ENCODE measurements at places on chromosomes 12 and 14.
A peak's percentile ranks its signal among the peaks of the same experiment; 100 is the strongest.

DNA sequence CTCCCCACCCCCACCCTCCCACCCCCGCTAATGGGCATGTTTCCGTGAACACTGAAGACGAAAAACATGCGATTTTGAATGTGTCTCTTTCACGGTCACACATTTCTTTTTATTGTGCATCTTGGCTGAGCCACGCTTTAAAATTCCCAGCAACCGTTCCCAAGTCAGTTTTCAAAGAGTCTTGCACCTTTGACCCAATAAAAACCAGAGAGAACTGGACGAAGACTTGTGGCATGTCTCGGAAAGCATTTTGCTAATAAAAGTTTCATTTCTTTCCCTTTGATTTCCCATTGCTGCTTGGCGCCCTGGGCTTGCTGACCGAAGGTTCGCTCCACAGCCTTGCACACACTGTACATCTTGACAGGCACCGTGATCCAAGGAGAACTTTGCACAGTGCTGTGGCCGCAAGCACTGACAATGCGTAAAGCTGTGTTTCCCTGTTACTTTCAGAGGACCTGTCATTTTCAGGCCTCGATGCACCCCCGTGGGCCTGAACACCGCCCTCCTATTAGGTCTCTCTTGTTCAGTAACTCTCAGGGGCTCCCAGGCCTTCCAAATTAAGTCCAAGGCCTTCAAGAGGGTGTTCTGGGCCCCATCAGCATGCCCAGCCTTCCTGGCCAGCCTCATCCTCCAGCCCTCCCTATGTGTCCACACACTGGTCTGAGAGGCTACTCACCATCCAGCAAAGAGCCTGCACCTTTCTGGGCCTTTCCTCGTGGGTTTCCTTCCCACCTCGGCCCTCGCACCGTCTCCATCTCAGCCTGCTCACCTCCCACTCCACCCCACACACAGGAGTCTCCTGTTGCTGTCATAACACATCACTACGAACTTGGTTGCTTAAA is 63.4 kb upstream of the DIO3 start:
- no peak for DNase-seq

- DNase-seq = no peak
Observed at GRCh38 chr14:103748534-103748857, 32.9 kb downstream of the ZFYVE21 start.

- no peak for DNase-seq
Observed at GRCh38 chr12:66032739-66033138, 97.8 kb downstream of the LLPH start.

DNA sequence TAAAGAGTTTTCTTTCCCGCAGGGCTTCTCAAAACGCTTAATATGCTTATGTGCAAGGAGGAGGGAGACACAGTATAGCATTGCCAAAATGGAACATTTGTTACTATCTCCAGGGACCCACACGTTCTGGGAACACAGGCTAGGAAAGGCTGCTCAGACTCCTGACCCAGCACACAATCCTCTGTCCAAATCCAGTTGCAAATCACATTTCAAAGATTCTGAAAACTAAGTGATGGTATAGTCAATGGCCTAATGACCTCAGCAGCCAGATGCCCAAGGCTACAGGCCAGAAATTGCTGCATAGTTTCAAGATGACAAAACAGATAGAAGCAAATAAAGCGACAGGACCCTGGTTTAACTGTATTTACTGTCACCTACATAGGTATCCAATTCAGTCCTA is 97.0 kb upstream of the GRIP1 start:
- no peak for DNase-seq

GRCh38 chr14:94342334-94342934 is 19.3 kb upstream of the SERPINA6 start:
- peak; percentile 99 for DNase-seq

GRCh38 chr14:73728717-73729330 is 14.6 kb upstream of the PNMA1 start:
- DNase-seq = peak; percentile 84

- DNase-seq = no peak
Observed at GRCh38 chr14:105888151-105888550, 361.8 kb downstream of the TMEM121 start.

- DNase-seq = no peak
Observed at GRCh38 chr12:93705237-93705636, 28.1 kb downstream of the CRADD start.

- DNase-seq = no peak
Observed at GRCh38 chr12:103928682-103929045, 1.5 kb upstream of the HSP90B1 start.

DNA sequence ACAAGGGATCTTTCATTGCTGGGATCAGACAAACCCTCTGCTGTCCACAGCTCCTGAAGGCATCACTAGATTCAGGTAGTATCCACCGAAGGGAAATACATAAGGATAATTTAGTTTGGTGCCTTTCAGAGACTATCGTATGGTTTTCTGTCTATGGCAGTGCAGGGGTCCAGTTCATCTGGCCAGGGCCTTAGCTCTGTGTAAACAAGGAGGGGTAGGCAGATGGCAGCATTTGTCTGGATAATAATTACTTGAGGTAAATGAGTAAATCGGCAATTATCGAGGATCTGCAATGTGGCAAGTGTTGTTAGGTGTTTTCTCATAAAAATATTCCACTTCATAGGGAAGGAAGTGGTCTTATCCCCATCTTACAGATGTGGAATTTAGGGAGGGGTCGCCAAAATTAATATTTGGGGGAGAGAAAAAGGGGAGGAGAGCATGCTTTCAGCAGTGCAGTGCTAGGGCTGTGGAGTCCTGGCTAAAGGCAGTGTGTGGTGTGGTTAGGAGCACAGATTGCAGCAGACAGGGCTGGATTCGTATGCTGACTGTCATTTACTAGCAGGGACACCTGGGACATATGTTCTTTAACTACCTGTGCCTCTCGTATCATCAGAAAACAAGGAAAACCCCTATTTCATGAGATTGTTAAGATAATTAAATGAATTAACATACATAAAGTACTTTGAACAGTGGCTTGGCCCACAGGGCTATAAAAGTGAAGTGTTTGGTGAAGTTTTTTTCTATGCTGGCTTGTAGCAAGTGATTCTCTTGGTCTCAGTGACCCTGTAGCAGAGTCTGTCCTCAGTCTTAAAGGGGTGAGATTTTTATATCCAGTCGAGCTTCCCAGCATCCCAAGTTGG is 27.1 kb downstream of the RASSF8 start:
- DNase-seq = no peak

DNA sequence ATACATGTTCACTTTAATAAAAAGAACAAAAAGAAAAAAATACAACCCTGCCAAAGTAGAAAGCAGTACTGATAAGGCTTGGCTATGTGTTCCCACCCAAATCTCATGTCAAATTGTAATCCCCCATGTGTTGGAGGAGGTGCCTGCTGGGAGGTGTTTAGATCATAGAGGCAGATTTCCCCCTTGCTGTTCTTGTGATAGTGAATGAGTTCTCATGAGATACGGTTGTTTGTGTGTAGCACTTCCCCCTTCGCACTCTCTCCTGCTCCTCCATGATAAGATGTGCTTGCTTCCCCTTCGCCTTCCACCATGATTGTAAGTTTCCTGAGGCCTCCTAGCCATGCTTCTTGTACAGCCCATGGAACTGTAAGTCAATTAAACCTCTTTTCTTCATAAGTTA is 59.9 kb downstream of the USP15 start:
- DNase-seq = no peak

GRCh38 chr14:20982646-20983369 is 7.0 kb upstream of the METTL17 start:
- DNase-seq = no peak

GRCh38 chr12:127912035-127912665 is 354.8 kb upstream of the TMEM132C start:
- no peak for DNase-seq

DNA sequence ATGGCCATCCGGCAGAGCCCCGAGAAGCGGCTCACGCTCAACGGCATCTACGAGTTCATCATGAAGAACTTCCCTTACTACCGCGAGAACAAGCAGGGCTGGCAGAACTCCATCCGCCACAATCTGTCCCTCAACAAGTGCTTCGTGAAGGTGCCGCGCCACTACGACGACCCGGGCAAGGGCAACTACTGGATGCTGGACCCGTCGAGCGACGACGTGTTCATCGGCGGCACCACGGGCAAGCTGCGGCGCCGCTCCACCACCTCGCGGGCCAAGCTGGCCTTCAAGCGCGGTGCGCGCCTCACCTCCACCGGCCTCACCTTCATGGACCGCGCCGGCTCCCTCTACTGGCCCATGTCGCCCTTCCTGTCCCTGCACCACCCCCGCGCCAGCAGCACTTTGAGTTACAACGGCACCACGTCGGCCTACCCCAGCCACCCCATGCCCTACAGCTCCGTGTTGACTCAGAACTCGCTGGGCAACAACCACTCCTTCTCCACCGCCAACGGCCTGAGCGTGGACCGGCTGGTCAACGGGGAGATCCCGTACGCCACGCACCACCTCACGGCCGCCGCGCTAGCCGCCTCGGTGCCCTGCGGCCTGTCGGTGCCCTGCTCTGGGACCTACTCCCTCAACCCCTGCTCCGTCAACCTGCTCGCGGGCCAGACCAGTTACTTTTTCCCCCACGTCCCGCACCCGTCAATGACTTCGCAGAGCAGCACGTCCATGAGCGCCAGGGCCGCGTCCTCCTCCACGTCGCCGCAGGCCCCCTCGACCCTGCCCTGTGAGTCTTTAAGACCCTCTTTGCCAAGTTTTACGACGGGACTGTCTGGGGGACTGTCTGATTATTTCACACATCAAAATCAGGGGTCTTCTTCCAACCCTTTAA is 1.5 kb downstream of the FOXG1 start:
- DNase-seq = no peak

- DNase-seq = no peak
Observed at GRCh38 chr12:6959805-6960592, 8.8 kb downstream of the PTPN6 start.

DNA sequence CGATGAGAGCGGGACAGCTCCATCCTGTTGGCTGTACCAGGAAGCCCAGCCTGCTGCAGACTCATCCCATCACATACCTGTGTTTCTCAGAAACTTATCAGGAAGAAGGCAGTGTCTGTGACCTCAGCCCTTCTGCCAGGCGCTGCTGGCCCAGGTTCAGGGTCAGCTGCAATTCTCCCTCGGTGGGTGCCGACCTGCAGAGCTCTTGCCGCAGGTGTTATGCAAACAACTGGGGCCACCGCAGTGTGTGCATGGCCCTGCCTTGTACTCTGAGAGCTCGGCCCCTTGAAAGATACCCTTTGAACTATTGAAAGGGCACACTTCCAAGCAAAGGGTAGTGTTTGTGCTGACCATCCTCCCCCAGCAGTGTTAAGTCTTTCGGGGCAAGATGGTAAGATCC is 322.2 kb upstream of the DIO3 start:
- DNase-seq = no peak

GRCh38 chr14:69685218-69685616 is 73.8 kb downstream of the SUSD6 start:
- peak; percentile 66 for DNase-seq

- DNase-seq = no peak
Observed at GRCh38 chr12:22740656-22741355, 115.8 kb downstream of the ETNK1 start.

DNA sequence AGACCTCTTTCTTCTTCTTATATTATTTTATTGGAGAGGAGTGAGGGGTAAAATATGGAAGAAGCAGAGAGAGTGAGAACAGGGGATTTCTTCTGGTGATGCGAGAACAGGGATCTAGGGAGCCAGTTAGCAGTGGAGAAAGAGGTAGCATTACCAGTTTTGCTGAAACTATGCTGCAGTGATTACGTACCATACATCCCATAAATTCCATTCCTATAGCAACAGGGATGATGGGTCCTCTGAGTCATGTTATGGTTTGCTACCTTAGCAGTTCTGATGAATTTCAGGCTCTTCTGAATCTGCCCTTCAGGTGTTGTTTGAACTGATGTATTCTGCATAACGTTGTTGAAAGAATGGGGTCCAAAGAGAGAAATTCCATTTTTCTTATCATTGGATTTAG is 625.4 kb upstream of the LRFN5 start:
- DNase-seq = no peak

- peak; percentile 69 for DNase-seq
Observed at GRCh38 chr12:52082988-52083637, 3.6 kb downstream of the SMIM41 start.

- no peak for DNase-seq
Observed at GRCh38 chr14:34223373-34224148, 238.5 kb downstream of the SPTSSA start.

DNA sequence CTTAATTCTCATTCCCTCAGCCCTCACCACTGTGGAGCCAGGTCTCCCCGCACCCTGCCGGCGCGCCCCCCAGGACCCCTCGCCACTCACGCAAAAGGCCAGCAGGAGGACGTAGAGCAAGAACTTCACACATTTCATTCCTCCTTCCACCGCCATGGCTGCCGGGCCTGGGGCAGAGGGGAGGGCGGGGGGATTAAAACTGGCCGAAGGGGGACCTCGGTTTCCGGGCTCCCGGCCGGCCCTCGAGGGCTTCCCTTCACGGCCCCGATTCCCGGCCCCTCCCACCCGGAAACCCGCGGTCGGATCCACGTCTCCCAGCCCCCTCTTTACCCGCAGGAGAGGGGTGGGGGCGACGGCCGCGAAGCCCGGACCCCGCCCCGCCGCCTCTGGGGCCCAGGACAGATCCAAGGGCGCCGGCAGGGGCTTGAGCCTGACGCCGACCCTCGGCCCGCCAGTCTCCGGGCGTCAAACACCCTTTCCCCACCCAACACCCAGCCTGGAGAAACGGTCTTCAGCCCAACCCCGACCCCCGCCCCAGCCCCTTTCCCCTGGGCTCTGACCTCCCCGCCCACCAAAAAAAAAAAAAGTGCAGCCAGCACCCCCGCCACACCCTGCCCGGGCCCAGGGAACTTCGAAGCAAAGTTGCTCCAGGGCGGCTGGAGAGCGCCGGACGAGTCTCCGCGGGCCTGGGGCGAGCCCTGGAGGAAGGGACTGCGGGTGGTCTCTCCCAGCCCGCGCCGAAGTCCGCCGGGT is 447 bp downstream of the CD63 start:
- peak; percentile 74 for DNase-seq

DNA sequence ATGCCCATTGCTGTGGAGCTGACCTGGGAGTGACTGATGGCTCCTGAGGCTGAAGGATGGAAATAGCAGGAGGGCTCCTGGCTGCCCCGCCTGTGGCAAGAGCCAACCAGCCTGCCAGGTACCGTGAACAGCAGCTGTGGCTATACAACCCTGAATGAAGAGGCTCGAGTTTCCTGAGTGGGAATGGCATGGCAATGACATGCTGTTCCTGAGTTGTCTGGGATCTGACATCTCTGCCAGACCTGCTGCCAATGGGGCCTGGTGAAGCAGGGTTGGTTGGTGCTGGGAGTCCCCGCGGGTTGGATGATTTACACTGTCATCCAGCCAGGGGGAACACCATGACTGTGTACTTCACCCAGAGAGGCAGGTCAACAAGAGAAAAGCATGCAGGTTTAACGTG is 31.8 kb upstream of the LRRC10 start:
- DNase-seq = no peak

- DNase-seq = no peak
Observed at GRCh38 chr14:61335671-61336275, 14.4 kb downstream of the PRKCH start.

- no peak for DNase-seq
Observed at GRCh38 chr12:106089935-106090334, 48.8 kb downstream of the NUAK1 start.

- DNase-seq = no peak
Observed at GRCh38 chr12:22256605-22257004, 77.9 kb downstream of the ST8SIA1 start.
